Skeletal muscle cell (primary cell): ENCODE measurements at places on chromosomes 1 and 21.
A peak's percentile ranks its signal among the peaks of the same experiment; 100 is the strongest.

GRCh38 chr1:41642922-41643821, 158.7 kb upstream of the EDN2 start:
- DNase-seq: no peak

DNA sequence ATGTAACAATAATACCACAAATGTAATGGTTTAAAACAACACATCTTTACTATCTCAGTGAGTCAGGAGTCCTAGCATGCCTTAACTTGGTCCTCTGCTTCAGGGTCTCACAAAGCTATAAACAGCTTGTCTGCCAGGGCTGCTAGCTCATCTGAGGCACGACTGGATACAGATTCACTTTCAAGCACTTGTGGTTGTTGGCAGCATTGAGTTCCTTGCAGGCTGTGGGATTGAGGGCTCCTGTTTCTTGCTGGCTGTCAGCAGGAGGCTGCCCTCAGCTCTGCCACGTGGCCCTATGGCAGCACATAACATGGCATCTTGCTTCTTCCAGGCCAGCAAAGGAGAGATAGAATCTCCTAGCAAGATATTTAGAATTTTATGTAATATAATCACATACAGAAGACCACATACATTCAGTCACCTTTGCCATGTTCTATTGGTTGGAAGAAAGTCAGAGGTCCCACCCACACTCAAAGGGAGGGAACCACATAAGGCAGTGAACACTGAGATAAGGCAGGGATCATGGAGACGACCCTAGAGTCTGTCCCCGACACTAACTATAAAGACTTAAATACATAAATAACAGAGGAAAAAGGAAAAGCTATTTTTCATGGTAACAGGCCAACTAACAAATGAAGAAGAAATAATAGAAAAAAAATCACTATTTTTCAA, 18.9 kb upstream of the IPP start:
- DNase-seq: peak; percentile 81

DNA sequence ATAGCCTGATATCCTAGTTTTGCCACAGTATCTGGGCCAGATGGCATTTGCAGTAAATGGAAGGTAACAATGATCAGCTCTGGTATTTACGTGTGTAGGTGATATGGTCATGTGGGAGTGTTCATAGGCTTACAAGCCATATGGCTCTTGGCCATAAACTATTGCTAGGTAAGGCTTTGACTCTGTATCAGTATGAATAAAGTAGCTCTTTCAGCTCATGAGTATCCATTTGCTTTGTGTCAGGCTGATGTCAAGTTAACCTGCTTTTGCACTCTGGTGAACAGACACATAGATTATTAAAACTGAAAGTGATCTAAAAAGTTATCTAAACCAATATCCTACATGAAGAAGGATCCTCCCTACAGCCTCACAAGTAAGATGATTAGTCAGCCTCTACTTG, 69.0 kb downstream of the DDR2 start:
- no peak for DNase-seq

DNA sequence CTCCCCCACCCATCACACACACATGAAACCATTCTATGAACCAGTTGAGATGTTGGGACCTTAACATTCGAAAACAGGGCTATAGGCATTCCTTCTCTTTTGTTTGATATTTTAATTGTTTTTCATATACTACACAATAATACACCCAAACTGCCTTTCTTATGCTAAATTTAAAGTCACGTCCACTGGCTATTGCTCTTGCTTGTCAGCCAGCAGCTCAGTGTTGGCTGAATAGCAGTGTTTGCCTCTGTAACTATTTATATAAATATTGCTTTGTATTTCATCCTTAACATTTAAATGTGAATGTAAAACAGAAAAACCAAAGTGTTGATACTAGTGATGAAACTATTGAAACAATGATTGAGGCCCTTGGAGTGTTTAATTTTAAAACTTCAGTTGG, 234.4 kb upstream of the KCNK2 start:
- DNase-seq: no peak

GRCh38 chr1:23617084-23617521, 57.8 kb upstream of the ID3 start:
- DNase-seq: no peak

GRCh38 chr1:3431266-3431665, 23.2 kb upstream of the ARHGEF16 start:
- DNase-seq: no peak

GRCh38 chr1:182337736-182338571, 53.6 kb downstream of the GLUL start:
- DNase-seq: no peak

DNA sequence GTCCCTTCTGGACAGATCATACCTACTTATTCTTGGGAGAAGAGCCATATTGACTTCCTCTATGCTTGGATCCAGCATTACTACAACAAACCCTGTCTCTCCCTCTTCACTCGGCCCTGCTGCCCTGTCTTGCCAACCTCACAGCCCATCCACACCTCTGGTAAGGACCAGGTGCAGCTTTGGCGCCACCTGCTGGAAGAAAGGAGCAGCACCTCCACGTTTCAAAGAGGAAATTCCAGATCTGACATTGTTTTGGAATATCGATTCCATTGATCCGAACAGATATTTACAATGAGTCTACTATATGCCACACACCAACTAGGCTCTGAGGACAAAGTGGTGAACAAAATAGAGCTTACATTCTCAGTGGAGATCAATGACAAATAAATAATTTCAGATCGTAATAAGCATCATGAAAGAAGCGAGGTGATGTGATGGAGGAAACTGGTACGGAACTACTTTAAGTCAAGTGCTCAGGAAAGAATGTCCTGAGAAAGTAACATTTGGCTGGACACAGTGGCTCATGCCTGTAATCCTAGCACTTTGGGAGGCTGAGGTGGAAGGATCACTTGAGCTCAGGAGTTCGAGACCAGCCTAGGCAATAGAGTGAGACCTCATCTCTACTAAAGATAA, 18.7 kb downstream of the MFSD2A start:
- no peak for DNase-seq

GRCh38 chr1:58392083-58392482, 154.4 kb downstream of the OMA1 start:
- no peak for DNase-seq

DNA sequence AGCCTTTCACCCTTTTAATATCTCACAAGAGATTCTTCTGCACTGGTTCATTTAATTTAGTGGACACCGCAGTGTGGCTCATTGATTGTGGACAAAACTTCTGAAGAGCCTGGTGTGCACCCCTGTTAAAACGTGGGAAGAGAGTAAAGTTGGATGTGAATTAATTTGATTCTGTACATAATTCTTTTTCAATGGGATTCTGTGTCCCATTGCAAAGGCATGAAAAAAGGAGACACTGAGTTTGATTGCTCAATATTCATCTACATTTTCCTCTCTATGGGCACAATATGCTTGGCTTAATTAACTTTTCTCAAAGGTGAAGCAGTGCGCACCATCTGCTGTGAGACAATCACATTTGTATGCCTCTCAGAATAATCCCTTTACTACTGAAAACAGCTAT, 95.1 kb downstream of the BARHL2 start:
- DNase-seq: no peak
